ENCODE measurements at places on chromosomes 4 and X.

GRCh38 chr4:78032446-78032845, 24.7 kb upstream of the FRAS1 start:
- no peak for DNase-seq

GRCh38 chr4:80116516-80116915, 43.5 kb upstream of the ANTXR2 start:
- no peak for DNase-seq

- no peak for DNase-seq
Measured at GRCh38 chr4:106418444-106418843, 49.9 kb upstream of the GIMD1 start.

- DNase-seq: no peak
Measured at GRCh38 chrX:130053236-130053635, 57.1 kb downstream of the ELF4 start.

DNA sequence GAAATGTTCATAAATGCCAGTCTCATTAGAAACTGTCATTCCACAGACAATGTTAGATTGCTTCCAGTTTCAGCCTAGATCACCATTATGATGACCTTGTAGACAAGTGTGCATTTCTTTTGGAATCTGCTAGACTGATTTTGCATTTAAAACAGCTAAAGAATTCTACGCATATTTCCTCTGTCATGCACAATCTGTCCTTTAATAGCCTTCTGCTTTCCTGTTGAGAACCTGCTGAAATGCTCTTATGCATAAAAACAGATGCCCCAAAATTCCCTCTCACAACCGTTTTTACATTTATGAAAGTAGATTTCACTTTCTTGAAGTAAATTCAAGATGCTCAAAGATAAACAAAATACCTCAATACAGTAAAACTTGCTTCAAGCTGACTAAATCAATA, 673.3 kb downstream of the GALNTL6 start:
- DNase-seq: no peak

DNA sequence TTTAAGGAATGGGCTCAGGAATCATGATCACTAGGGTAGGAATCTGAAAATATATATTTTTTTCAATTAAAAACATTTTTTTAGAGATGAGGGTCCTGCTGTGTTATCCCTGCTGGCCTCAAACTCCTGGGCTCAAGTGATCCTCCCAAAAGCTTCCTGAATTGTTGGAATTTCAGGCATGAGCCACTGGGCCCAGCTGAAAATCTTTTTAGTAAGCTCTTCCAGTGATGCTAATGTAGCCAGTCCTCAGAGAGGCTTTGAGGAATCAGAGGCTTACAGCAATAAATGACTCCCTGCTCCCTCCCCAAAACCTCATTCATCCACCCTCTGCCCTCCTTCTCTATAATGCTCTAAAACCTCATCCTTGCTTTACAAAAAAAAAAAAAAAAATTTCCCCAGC, 129.5 kb downstream of the ZIC3 start:
- no peak for DNase-seq

DNA sequence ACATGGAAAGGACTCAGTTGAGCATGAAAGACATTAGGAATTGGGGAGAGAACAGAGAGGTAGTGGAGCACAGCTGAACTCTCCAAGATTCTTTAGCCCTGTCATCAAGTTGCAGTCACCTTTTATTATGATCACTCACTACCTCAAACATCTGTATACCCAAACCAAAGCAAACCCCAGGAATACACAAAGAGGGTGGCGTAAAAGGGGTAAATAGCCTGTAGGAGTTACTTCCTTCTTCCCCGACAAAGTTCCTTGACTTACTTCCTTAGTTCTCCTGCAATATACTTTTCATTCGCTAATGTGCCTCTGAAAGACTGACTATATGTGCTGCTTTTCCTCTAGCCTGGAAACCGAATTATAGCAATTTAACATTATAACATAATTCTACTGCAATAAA, 159.9 kb downstream of the SPRY1 start:
- DNase-seq: no peak

- no peak for DNase-seq
Measured at GRCh38 chr4:40562681-40563080, 67.0 kb downstream of the RBM47 start.

GRCh38 chr4:163680386-163681098, 186.1 kb downstream of the TMA16 start:
- DNase-seq: no peak

DNA sequence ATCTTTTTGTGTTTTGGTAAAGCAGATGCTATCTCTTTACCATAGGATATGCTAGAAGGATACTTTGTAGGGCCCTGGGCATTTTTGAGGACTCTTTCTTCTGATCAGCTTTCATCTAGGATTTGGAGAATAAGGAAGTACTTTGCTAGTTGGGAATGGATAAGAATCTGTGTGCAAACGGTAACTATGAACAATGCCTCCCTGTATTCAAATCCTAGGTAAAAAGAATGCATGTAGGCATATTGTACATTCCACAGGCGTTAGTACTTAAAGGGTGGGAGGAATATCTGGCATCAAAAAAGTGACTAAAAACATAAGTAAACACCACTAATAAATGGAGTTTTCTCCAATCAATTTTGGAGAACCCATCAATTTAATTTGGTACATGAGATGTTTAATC, 59.7 kb downstream of the SH3BGRL start:
- DNase-seq: no peak

GRCh38 chr4:135354876-135355275, 1153.3 kb upstream of the PABPC4L start:
- no peak for DNase-seq

- DNase-seq: no peak
Measured at GRCh38 chr4:146842876-146843275, 102.8 kb downstream of the TTC29 start.

DNA sequence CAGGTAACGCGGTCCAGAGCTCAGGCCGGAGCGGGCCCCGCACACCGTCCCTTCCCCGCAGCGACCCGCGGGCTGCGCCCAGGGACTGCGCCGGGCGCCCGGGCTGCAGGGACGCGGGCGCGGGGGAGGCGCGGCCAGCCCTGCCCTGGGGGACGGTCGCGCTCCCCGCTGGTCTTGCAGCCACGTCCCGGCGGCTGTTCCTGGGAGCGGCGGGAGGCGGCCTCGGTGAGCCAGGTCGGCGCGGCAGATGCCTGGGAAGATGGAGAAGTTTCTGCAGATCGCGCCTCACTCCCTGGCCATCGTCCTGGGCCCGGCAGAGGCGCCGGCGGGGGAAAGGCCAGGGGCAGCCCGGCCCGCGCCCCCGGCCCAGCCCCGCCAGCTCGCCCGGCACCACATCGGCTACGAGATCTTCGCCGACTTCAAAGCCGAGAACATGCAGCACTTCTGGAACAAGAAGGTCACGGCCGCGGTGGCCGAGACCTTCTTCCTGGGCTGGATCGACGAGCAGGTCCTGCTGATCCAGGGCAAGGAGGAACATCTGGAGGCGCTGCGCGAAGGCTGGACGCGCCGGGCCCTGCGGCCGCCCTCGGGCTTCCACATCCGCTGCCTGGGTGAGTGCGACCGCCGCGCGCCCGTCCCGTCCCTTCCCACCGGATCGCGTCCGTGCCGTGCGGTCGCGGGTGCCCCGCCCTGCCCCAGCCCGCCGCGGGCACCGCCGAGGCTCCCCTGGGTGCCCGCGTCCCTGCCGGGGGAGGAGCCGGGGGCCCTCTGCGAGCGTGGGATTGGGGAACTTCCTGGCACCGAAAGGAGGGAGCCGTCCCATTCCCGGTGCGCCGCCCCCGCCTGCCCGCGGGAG, 107.4 kb upstream of the STOX2 start:
- no peak for DNase-seq

- DNase-seq: no peak
Measured at GRCh38 chr4:139042981-139043460, 27.4 kb downstream of the NOCT start.

GRCh38 chr4:157421365-157421764, 200.8 kb downstream of the GRIA2 start:
- DNase-seq: no peak

GRCh38 chrX:23952984-23953907, 45.4 kb downstream of the CXorf58 start:
- DNase-seq: no peak

- DNase-seq: no peak
Measured at GRCh38 chr4:82640540-82640939, 78.8 kb upstream of the TMEM150C start.

DNA sequence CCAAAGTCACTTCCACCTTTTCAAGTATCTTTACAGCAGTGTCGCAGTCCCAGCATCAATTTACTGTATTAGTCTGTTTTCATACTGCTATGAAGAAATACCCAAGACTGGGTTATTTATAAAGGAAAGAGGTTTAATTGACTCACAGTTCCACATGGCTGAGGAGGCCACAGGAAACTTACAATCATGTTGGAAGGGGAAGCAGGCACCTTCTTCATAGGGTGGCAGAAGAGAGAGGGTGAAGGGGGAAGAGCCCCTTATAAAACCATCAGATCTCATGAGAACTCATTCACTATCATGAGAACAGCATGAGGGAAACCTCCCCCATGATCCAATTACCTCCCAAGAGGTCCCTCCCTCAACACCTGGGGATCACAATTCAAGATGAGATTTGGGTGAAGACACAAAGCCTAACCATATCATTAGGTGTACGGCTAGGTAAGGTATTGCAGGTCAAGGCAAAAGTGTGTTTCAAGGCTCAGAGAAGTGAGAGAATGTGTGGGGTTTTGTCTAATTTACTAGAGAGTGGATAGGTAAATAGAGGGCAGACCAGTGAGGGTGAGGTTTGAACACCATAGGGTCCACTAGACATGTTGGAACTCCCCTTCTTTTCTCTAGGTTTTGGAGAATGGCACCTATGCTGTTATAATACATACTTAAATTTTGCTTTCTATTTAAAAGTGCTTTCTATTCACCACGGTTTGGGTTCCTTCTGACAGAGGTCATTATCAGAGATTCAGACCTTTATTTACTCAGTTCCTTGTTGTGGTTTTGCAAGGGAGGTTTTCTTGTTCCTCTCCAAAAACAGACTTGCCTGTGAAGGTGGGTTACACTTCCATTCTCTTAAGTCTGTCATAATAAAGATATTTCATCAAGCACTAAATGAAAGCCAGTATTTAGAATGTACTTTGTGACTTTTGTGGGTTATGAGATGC, 186.6 kb downstream of the CPEB2 start:
- no peak for DNase-seq

GRCh38 chrX:53729751-53730150, 43.2 kb upstream of the HUWE1 start:
- DNase-seq: no peak

GRCh38 chrX:18288716-18289115, 65.8 kb downstream of the SCML2 start:
- DNase-seq: no peak

- no peak for DNase-seq
Measured at GRCh38 chrX:10931976-10932375, 179.2 kb upstream of the HCCS start.

- no peak for DNase-seq
Measured at GRCh38 chrX:51860679-51861078, 32.7 kb upstream of the MAGED1 start.

DNA sequence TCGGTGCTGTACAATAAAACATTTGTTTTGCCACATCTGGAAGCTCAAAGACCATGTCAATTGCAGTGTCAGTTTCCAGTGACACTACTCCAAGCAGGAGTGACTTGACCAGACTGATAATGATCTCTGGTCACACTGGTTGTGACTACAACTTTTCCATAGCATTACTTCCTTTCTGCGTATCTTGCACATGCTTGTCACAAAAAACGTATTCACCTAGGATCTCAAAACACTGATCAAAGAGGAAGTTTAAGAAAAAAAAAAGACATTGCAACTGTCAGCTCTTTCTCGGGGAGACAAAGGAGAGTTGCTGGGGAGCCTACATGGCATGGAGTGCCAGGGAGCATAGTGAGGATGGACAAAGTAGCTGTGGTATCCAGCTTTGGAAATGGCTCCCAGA, 60.6 kb downstream of the OPHN1 start:
- DNase-seq: no peak

GRCh38 chr4:123299212-123299691, 97.3 kb upstream of the SPRY1 start:
- no peak for DNase-seq

DNA sequence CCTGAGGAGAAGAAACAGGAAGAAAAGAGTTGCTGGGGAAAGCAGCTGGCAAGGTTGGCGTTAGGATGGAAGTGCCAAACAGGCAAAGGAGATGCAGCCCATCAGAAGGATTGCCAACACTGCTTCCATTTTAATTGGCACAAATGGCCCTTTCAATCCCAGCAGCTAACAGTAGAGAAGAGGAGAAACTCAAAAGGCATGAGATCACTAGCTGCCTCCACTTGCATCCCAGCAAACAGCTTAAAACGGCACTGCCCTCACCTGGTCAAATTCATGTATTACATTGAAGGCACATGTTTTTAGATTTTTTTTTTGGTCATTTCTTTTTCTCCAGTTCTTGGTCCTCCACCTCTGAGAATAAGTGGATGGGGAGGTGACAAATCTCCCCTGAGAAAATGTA, 14.9 kb upstream of the LOC101059915 start:
- DNase-seq: no peak

DNA sequence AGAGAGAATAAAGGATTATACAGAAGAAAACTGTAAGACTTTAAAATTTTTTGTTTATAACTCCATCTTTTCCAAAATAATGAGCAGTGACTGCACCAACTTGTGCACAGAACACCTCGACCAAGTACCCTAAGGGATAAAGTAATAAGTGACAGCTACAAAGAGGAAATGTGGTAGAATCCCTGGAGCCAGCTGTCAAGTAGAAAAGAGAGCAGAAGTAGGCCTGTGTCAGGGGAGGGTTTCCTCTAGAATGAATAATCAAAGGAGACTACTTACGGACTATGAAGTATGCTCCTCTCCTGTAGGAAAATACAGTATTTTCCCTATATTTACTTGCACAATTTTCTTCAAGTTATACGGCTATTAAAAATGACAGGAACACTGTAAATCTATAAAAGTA, 1.2 kb downstream of the EIF1AX start:
- no peak for DNase-seq

Measured in HS-27A (cell line).